ENCODE measurements at places on chromosomes 2 and 18.

DNA sequence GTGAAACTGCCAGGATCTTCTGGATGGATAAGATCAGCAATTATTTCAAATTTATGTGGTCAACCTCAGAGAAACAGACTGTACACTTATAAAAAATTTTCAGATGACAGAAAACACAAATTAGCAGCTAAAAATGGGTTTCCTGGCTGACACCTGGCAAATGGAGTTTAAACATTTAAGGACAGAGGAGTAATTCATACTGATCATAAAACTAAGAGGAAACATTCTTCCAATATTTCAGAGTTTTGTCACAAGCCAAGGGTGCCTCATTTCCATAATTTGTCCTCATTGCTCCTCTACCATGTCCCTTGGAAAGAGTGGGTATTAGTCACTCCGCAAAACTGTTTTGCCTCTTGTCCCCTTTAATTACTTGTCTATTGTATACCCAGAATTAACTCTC lies 70.2 kb downstream of the TMEFF2 start:
- DNase-seq = no peak

DNA sequence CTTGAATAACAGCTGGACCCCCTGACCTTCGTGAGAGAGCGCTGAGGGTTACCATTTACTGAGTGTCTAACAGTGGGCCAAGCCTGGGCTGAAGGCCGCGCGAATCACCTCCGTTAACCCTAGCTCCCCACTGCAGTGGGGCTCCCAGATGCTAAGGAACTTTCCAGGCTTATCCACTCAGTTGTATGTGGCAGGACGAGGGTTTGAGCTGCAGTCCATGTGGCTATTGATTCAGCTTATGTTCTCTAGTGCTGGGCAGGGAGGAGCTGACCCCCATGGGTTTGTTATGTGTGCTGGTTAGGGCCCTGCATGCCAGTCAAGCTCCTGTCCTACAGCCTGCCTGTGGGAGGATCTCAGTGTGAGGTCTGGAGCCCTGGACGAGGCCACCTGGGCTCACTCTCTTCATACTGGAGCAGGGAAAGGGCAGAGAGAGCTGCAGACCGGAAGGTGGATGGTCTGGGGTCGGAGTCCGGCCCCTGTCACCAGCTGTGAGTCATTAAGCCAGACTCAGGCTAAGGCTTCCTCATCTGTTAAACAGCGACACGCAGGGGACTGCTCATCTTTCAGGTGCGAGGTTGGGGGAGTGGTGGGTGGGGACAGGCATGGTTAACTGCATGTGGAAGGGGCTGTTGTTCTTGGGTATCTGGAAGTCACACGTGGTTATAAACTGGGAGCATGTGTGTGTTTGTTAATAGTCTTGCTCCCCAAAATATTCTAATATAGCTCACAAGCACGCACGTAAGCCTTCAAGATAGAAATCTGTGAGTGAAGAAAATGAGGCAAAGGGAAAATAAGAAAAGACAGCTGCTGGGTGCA lies 6.6 kb downstream of the PSD4 start:
- no peak for DNase-seq

DNA sequence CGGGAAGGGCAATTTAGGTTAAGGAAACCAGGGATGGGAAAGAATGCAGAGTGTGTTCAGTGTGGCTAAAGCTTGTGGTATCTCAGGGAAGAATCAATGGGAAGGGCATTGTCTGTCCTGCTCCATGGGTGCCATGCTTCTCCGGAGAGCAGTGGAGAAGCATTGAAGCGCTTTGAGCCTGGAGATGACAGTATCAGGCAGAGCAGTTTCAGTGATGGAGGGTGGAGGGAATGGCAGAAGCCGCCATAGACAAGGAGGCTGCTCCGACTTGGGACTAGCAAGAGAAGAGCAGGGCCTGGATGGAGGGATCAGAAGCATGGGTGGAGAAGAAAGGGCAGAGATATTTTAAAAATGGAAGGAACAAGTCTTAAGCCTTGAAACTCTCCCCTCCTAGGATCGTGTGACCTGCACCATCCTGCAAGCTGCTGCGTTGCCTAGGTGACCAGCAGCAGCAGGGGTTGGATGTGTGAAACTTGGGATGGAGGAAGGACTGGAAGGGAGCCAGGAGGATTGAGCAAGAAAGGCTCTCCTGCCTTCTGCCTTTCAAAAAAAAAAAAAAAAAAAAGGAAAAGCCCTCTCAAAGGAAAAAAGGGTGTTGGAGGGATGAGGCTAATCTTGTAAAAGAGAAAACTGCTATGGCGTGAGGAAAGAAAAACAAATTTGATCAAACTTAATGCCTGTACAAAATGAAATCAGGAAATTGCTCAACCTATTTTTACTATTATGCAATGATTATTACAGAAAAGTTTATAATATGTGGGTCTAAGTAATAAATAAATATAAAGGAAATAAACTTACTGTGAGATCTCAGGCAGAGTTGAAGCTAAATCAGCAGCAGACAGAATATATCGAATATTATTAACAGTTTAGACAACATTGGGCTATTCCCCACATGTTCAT lies 493.8 kb upstream of the NRP2 start:
- DNase-seq = no peak

- DNase-seq = no peak
These were observed 148.6 kb downstream of the TWIST2 start for GRCh38 chr2:238996331-238997136.
